IMR-90 (cell line): ENCODE measurements at places on chromosomes 7 and 10. TPM values are rescaled to one million over a fixed set of nuclear protein-coding genes. Genes with fewer than 3 reads are reported as not detected.

DNA sequence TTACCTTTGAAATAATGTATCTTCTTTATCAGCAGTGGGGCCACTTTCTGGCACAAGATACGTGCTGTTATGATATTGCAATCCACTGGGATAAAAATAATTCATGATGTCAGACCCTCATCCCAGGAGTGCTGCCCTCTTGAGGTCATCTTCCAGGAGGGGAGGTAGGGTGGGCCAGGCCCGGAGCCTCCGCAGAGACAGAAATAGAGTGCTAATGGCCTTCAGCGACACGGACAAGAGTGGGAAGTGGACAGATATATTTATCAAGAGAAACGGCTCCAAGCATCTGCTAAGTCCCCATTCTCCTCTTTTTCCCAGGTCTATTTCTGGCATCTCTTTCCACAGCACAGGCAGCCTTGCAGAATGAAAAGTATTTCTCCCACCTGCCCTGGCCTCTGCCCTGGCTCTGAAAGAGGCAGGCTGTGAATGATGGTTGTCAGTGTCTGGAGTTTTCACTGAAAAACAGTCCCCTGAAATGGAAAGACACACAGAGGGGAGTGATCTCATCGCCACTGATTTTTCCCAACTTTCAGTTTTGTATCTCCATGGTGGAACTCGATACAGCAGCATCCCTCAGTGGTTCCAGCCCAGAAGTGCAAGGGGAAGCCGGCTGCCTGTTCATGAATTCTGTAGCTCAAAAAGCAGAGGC, 251.7 kb upstream of the MYO3A start:
- H3K4me1 ChIP-seq: no peaks in the 10 kb centered on the region
- no peak for DNase-seq
- H3K36me3 ChIP-seq: no peaks in the 10 kb centered on the region
- no peak overlapping the region for H3K27ac ChIP-seq
- H3K27me3 ChIP-seq: no peaks in the 10 kb centered on the region
- no peak overlapping the region for H3K4me3 ChIP-seq

DNA sequence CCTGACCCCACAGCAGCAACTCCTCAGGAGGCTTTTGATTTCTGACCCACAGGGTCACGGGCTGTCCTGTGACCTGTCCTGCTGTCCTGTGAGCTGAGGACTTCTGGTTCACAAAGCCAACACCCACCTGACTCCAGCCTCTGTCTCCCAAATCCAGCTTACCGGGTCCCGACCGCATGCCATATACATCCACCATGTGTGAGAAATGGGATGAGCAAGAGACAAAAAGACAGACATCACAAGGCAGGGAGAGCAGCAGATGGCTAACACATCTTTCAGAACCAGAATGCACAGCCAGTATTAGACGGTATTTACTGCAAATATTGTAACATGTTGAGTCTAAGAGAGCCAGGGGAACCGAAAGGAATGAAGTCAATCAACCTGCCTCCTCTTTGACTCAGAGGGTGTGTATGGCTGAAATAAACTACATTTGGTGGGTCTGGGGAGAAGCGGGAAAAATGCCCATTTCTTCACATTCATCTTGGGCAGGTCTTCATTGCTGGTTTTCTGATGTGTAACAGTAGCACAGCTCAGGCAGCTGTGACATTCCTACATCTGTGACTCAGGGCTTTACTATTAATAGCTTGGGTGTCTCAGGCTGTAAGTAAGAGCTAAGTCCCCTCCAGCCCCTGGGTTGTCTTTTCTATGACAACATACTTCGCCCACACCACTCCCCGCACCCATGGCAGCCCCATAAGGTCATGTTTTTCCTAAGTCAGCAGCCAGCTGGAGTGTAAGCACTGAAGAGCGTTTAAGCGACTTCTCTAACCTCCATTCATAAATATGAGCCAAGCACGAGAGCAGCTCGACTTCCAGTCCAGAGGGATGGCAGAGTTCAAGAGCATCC, 25.0 kb downstream of the ABLIM1 start:
- peak overlapping the region; percentile 13; the same call in 1 of the 2 replicates for H3K27ac ChIP-seq
- H3K4me3 ChIP-seq: no peak overlapping the region
- peaks cover 13% of the 10 kb centered on the region for H3K4me1 ChIP-seq
- H3K27me3 ChIP-seq: peaks cover 5% of the 10 kb centered on the region; the same call in 1 of the 2 replicates
- peak; percentile 94 for DNase-seq
- no peaks in the 10 kb centered on the region for H3K36me3 ChIP-seq

Gene GIMAP2
- total RNA-seq: under 0.01 TPM in 1 of 2 replicates, not detected in the other

Gene VGF
- total RNA-seq: 0.18 and 0.28 TPM in 2 replicates

- H3K4me1 ChIP-seq: no peaks in the 10 kb centered on the region
- no peak for DNase-seq
- peaks cover 49% of the 10 kb centered on the region for H3K27me3 ChIP-seq
- H3K27ac ChIP-seq: no peak overlapping the region
- H3K4me3 ChIP-seq: no peak overlapping the region
These were observed 13.5 kb downstream of the GHRHR start for GRCh38 chr7:30977222-30977621.

DNA sequence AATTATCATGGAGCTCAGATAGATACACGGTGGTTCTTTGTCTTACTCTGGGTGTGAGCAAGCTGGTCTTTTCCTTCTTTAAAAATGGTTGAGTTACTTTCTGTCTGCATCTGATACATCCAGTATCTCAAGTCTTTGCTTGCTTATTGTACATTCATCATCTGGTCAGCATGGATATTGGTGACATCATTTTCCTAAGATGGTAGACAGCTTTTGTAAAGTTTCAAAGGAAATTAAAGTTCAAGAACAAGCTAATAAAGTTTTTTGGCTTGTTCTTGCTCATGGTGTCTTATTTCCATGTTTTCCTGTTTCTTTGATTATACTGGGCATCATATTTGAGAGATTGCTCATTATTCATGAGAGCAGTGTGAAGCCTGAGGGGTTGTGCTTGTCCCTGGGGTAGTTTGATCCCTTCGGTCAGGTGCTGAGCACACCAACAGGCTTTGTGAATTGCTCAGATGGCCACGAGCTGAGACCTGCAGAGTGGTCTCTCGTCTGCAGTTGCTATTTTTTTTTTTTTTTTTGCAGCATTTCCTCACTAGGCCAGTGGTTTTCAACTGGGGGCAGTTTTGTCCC, 38.5 kb downstream of the MGMT start:
- H3K27ac ChIP-seq: no peak overlapping the region
- DNase-seq: no peak
- peaks cover 2% of the 10 kb centered on the region; the same call in 1 of the 2 replicates for H3K36me3 ChIP-seq
- H3K27me3 ChIP-seq: no peaks in the 10 kb centered on the region
- peaks cover 4% of the 10 kb centered on the region; the same call in 1 of the 2 replicates for H3K4me1 ChIP-seq
- no peak overlapping the region for H3K4me3 ChIP-seq

- no peak overlapping the region for H3K27ac ChIP-seq
- no peaks in the 10 kb centered on the region for H3K4me1 ChIP-seq
- DNase-seq: no peak
- H3K36me3 ChIP-seq: peaks cover 24% of the 10 kb centered on the region
These were observed 88.3 kb upstream of the MXI1 start for GRCh38 chr10:110118891-110119621.

GRCh38 chr10:51100221-51100620, 25.9 kb downstream of the PRKG1 start:
- H3K4me1 ChIP-seq: no peaks in the 10 kb centered on the region; the same call in 1 of the 2 replicates
- H3K27me3 ChIP-seq: no peaks in the 10 kb centered on the region

DNA sequence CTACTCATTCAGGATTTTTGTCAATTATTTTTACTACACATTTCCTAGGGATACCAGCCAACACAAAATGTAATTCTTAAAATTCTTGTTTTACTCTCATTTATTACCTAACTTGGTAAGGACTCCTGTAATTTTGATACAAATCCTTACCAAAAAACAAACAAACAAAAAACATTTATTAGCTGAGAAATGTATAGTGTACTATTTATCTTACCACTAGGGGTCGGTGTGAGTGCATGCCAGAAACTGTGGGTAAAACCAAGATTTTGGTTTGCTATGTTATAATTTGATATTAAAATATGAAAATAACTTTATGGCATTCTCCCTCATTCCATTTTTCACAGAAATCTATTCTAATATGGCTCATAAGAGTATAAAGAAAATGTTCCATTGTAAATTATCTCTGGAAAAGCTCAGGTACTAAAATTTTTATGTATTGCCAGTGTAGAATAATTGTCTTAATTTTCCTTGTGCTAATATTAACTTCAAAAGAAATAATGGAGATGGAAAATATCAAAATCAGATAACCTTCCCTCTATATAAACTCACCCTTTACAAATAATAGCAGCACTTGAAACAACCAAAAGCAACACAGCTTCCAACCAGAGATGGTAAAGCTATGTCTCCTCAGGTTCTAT, 290.8 kb upstream of the PCDH15 start:
- H3K4me3 ChIP-seq: no peak overlapping the region
- no peaks in the 10 kb centered on the region for H3K27me3 ChIP-seq
- H3K36me3 ChIP-seq: no peaks in the 10 kb centered on the region
- H3K27ac ChIP-seq: no peak overlapping the region

DNA sequence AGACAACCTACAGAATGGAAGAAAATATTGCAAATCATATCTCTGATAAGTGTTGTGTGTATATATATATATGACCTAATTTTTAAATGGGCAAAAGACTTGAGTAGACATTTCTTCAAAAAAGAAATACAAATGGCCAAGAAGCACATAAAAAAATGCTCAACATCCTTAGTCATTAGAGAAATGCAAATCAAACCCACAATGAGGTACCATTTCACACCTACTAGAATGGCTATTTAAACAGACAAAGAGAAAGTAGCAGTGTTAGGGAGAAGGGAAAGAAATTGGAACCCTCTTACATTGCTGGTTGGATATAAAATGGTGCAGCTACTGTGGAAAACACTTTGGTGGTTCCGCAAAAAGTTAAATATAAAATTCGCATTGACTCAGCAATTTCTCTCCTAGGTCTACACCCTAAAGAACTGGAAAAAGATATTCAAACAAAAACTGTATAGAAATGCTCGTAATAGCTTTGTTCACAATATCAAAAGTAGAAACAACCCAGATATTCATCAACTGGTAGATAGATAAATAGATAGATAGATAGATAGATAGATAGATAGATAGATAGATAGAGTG, 16.3 kb downstream of the ACSL5 start:
- H3K4me3 ChIP-seq: no peak overlapping the region
- no peak overlapping the region for H3K27ac ChIP-seq
- peaks cover 7% of the 10 kb centered on the region for H3K4me1 ChIP-seq
- H3K36me3 ChIP-seq: no peaks in the 10 kb centered on the region
- DNase-seq: no peak
- H3K27me3 ChIP-seq: peaks cover 3% of the 10 kb centered on the region; the same call in 1 of the 2 replicates

GRCh38 chr10:46292573-46293023, 5.8 kb downstream of the ANTXRL start:
- H3K4me1 ChIP-seq: no peaks in the 10 kb centered on the region
- no peaks in the 10 kb centered on the region; the same call in 1 of the 2 replicates for H3K27me3 ChIP-seq
- no peak overlapping the region for H3K4me3 ChIP-seq
- DNase-seq: no peak

GRCh38 chr7:50662041-50662694, 97.0 kb upstream of the DDC start:
- H3K27me3 ChIP-seq: no peaks in the 10 kb centered on the region
- peaks cover 21% of the 10 kb centered on the region for H3K36me3 ChIP-seq
- no peak overlapping the region for H3K4me3 ChIP-seq
- no peak for DNase-seq
- peaks cover 6% of the 10 kb centered on the region for H3K4me1 ChIP-seq

DNA sequence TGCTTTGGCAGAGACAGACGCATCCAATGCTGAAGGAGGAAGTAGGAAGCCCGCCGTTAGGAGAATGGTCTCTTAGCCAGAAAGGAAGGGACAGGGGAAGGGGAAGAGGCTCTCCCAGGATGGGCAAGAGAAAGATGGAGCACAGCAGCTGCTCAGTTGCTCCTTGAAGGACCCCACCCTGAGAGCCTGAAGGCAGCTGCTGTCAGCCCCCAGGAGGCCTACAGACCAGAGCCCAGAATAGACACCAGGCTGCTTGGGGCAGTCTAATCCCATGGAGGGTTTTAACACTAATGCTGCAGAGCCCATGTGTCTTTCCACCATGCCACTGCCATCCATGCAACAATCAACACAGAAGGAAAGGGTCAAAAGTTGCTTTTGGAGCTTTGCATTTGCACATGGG, 3.5 kb upstream of the C7orf33 start:
- peaks cover 7% of the 10 kb centered on the region for H3K27me3 ChIP-seq
- no peak for DNase-seq
- no peaks in the 10 kb centered on the region for H3K4me1 ChIP-seq

DNA sequence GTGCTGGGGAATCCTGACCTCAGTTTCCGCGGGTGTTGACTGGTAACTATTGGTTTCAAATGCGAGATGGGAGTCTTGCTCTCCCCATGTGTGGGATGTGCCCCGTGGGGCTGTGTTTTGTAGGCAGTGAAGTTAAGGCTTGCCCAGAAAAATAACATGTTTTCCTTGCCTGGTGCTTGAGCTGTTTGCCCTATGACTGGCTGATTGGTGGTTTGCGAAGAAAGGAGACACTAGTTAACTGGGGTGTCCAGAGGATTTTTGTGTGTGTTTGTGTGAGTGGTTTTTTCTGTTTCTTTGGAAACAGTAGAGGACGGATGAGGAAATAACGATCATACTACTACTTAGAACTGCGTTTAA, 61.9 kb downstream of the CREB5 start:
- no peak overlapping the region for H3K27ac ChIP-seq
- no peak for DNase-seq
- no peak overlapping the region for H3K4me3 ChIP-seq
- H3K27me3 ChIP-seq: no peaks in the 10 kb centered on the region
- peaks cover 2% of the 10 kb centered on the region; the same call in 1 of the 2 replicates for H3K4me1 ChIP-seq

DNA sequence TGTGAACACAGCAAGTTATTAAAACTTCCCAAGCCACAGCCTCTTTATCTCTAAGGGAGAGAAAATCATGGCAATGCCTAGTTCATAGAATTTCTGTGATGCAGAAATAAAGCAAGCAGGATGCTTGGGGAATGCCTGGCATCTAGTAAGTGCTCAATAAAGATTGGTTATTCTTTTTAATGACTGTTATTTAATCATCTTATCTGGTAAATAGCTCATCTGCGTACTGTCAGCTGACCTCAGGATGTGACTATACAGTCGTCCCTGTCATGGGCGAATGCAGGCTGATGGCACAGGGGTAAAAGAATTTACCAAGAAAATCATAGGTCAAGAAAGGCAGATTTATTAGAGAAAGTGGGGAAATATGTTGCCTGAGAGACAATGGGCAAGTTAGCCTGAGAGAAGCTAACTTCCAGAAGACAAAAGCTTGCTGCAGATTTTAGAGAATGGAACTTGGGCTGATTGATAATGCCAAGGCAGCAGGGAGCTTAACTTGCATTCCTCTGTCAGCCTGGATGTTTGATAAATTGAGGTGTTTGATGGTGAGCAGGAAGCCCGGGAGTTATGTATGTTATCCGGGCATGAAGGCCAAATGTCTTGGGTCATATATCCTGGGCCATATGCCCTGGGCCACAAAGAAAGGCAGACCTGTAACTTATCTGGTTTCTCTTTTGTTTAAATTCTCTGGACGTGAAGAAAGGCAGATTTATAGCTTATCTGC, 126.0 kb downstream of the KCNMA1 start:
- no peak overlapping the region for H3K27ac ChIP-seq
- H3K4me1 ChIP-seq: peaks cover 29% of the 10 kb centered on the region
- H3K4me3 ChIP-seq: no peak overlapping the region
- no peak for DNase-seq
- no peaks in the 10 kb centered on the region for H3K36me3 ChIP-seq

- DNase-seq: no peak
- H3K4me3 ChIP-seq: no peak overlapping the region
- no peak overlapping the region for H3K27ac ChIP-seq
- H3K27me3 ChIP-seq: no peaks in the 10 kb centered on the region
- no peaks in the 10 kb centered on the region for H3K36me3 ChIP-seq
These were observed 380.3 kb upstream of the LRGUK start for GRCh38 chr7:133746847-133747246.
